Keratinocyte (primary cell): ENCODE measurements at places on chromosomes 5 and 9.

- no peak overlapping the region for H3K4me3 ChIP-seq
- H3K36me3 ChIP-seq = no peaks in the 10 kb centered on the region
- DNase-seq = peak; percentile 15
- peaks cover 2% of the 10 kb centered on the region for H3K27me3 ChIP-seq
Observed at GRCh38 chr5:32462618-32463017, 18.1 kb upstream of the ZFR start.

GRCh38 chr9:93098236-93098946 lies 2.4 kb downstream of the CARD19 start:
- H3K27me3 ChIP-seq = no peaks in the 10 kb centered on the region
- no peaks in the 10 kb centered on the region for H3K36me3 ChIP-seq
- H3K4me1 ChIP-seq = peaks cover 36% of the 10 kb centered on the region
- peak overlapping the region; percentile 53 for H3K27ac ChIP-seq

DNA sequence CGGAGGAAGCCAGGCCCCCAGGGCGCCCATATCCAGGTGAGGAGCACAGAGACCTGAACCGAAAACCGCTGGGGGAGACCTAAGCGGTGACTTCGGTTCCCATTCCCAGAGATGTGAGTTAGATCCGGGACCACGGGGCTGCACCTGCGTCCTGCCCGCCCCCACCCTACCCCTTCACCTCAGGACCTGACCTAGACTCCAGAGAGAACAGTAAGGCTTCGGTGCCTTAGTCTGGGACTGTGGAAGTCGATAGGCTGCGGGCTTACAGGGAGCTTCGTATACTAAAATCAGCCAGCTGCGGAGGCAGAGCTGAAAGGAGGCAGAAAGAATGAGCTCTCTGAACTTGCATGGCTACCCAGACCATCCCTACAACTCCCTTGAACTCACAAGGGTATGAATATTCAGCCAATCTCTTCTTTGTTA lies 518 bp upstream of the FAM13B start:
- H3K4me3 ChIP-seq = peak overlapping the region; percentile 94
- DNase-seq = no peak
- no peaks in the 10 kb centered on the region for H3K27me3 ChIP-seq
- H3K4me1 ChIP-seq = peaks cover 29% of the 10 kb centered on the region
- H3K27ac ChIP-seq = peak overlapping the region; percentile 92
- no peaks in the 10 kb centered on the region for H3K36me3 ChIP-seq

GRCh38 chr9:1184146-1184545 lies 134.0 kb downstream of the DMRT2 start:
- no peak for DNase-seq
- no peak overlapping the region for H3K4me3 ChIP-seq
- no peaks in the 10 kb centered on the region for H3K27me3 ChIP-seq
- no peak overlapping the region for H3K27ac ChIP-seq

DNA sequence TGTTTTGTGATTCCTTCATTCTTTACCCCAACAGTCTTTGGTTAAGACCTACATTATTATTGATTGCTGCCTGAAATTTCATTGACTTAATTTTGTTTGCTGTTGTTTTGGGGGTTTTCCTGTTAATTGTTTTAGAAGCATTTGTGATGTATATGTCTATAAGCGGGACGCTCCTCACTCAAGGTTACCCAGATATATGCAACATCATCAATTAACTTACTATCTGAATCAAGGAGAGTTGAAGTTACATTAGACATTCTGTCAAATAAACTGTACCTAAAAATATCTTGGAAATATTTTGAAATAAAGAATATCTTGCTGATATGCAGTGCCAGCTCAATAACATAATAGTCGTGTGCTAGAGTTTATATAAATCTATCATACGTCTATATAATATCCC lies 125.9 kb upstream of the CDH18 start:
- H3K36me3 ChIP-seq = no peaks in the 10 kb centered on the region
- H3K4me1 ChIP-seq = no peaks in the 10 kb centered on the region
- H3K27ac ChIP-seq = no peak overlapping the region
- H3K27me3 ChIP-seq = no peaks in the 10 kb centered on the region
- DNase-seq = no peak
- no peak overlapping the region for H3K4me3 ChIP-seq

DNA sequence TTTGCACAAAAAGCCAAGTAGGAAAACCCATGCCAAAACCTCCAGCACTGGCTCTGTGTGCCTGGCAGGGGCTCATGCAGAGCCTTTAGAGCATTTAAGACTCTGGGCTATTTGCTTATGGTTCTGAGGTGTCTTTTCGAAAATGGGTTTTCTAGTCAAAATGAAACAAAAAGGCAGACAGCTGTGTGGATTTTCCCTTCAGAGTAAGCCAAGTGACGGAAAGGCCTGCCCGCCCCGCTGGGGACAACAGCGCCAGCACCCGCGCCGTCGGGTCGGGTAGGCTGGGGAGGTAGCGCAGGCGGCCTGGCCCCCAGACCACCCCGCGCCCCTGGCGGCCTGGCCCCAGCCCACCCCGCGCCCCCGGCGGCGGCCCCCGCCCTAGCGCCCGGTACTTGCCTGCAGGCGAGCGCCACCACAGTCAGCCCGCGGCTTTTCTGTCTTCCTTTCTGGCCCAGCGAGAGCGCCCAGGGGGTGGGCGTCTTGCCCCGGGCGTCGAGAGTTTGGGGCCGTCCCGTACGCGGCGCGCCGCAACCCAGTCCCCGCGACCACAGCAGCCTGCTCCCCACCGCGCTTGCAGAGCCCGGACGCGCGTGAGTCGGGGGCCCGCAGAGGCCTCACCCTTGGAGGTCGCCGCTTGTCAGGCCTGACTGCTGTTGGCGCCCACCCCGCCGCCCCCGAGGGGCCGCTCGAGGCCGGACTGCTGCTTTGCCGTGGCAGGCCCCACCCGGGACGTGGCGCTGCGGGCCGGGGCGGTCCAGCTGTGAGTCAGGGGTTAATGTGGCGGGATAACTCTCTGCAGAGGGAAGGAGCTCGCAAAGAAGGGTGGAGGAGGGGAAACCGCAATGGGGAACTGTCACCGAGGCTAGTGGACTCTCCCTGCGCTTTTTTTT lies at the start of gene TICAM2:
Gene TICAM2, minus strand, starts transcription at position 779 of the 890 bp plus-strand sequence. CDS start 21,223 bp downstream, outside the sequence.
- no peaks in the 10 kb centered on the region for H3K27me3 ChIP-seq
- H3K4me3 ChIP-seq = peak within 1 kb of the TSS; percentile 34
- H3K27ac ChIP-seq = peak within 1 kb of the TSS; percentile 13

DNA sequence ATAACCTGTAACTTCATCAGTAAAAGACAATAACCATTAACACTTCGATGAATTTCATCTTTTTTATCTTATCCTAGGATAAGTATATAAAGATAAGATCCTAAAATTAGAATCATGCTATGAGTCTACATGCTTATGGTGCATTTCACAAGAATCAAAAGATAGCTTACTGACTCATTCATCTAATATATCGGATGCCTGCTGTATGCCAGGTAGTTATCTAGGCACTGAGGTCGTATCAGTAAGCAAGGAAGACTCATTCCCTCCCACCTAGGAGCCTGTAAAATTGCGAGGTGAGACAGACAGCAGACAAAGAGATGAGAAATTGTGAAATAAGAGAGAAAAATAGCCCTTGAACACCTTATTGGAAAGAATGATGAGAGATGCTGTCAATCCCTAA lies 240.6 kb upstream of the ADAMTSL1 start:
- H3K27ac ChIP-seq = no peak overlapping the region
- no peaks in the 10 kb centered on the region for H3K36me3 ChIP-seq
- H3K4me1 ChIP-seq = peaks cover 21% of the 10 kb centered on the region
- no peak for DNase-seq
- no peak overlapping the region for H3K4me3 ChIP-seq

DNA sequence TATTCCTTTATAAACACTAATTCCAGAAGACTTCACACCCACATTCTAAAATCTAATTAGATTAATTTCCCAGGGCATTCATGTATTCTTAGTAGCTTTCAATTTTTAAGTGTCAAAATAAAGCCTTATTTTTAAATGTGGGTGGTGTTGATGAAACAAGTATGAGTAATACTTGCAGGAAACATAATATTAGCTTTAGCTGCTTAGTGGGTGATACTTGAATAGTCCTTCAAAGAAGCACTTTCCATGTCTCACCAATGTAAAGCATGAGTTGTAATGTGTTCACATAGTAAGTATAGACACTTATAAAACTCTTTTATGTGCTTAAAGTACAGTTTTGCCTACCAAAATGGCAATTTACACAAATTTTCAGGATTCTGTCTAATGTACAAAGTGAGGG lies 6.9 kb downstream of the FNBP1 start:
- no peak for DNase-seq
- peaks cover 3% of the 10 kb centered on the region for H3K4me1 ChIP-seq
- no peaks in the 10 kb centered on the region for H3K36me3 ChIP-seq
- H3K4me3 ChIP-seq = no peak overlapping the region
- no peak overlapping the region for H3K27ac ChIP-seq

GRCh38 chr5:123120197-123120596 lies 31.2 kb downstream of the PRDM6 start:
- H3K36me3 ChIP-seq = no peaks in the 10 kb centered on the region
- H3K4me3 ChIP-seq = no peak overlapping the region
- H3K27ac ChIP-seq = no peak overlapping the region
- peaks cover 13% of the 10 kb centered on the region for H3K27me3 ChIP-seq
- no peak for DNase-seq

GRCh38 chr9:137278061-137278701 lies 655 bp downstream of the TOR4A start:
- H3K27ac ChIP-seq = peak overlapping the region; percentile 43
- peaks cover 10% of the 10 kb centered on the region for H3K36me3 ChIP-seq
- peaks cover 3% of the 10 kb centered on the region for H3K27me3 ChIP-seq

- no peaks in the 10 kb centered on the region for H3K36me3 ChIP-seq
- DNase-seq = no peak
- H3K27ac ChIP-seq = no peak overlapping the region
- no peak overlapping the region for H3K4me3 ChIP-seq
- H3K4me1 ChIP-seq = peaks cover 27% of the 10 kb centered on the region
- H3K27me3 ChIP-seq = no peaks in the 10 kb centered on the region
Observed at GRCh38 chr5:54401515-54401914, 54.0 kb upstream of the HSPB3 start.

DNA sequence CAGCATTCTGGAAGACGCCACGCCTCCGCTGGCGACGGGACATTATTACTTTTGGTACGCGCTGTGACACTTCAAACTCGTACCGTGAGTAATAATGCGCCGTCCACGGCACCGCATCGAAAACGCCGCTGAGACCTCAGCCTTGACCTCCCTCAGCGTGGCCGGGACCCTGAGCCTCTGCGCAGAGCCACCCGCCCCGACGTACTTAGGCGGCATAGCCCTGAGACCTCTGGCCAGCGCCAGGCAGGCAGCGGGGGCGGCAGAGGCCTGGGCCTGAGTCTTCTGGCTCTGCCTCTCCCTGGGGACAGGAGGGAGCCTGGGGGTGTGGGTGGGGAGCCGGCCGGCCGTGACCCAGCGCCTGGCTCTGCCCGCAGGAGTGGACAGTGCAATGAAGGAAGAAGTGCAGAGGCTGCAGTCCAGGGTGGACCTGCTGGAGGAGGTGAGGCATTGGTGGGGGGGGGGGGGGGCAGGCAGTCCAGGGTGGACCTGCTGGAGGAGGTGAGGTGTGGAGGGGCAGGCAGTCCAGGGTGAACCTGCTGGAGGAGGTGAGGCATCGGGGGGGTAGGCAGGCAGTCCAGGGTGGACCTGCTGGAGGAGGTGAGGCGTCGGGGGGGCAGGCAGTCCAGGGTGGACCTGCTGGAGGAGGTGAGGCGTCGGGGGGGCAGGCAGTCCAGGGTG lies 8.0 kb downstream of the EGFL7 start:
- no peak for DNase-seq
- peaks cover 2% of the 10 kb centered on the region for H3K4me1 ChIP-seq
- H3K36me3 ChIP-seq = peaks cover 4% of the 10 kb centered on the region
- peaks cover 24% of the 10 kb centered on the region for H3K27me3 ChIP-seq
- H3K4me3 ChIP-seq = no peak overlapping the region
- H3K27ac ChIP-seq = no peak overlapping the region

DNA sequence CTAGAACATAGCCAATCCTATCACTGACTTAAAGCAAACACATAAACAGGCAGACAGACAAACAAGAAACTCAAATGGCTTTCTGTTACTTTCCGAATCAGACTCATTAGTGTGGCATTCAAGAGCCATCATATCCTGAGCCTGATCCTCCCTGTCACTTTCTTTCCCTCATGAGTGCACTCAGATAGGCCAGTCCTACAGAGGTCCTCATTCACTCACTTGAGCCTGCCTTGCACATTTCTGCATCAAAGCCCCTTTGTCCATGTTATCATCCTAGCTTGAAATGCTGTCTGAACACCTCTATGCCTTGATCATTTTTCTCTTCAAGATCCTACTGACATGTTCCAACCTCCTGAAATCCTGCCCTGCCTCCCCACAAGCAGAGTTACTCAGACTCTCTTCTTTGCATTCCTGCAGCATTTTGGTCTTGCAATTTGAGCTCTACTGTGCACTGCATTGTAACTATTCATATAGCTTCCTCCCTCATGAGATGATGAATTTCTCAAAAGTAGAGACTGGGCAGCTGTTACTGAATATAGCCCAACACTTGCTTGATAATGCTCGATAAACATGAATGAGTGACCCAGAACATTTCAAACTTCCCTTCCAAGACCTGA lies 126.9 kb downstream of the PALM2AKAP2 start:
- H3K4me3 ChIP-seq = no peak overlapping the region
- DNase-seq = no peak
- peaks cover 23% of the 10 kb centered on the region for H3K4me1 ChIP-seq
- H3K27me3 ChIP-seq = no peaks in the 10 kb centered on the region
- H3K27ac ChIP-seq = no peak overlapping the region

DNA sequence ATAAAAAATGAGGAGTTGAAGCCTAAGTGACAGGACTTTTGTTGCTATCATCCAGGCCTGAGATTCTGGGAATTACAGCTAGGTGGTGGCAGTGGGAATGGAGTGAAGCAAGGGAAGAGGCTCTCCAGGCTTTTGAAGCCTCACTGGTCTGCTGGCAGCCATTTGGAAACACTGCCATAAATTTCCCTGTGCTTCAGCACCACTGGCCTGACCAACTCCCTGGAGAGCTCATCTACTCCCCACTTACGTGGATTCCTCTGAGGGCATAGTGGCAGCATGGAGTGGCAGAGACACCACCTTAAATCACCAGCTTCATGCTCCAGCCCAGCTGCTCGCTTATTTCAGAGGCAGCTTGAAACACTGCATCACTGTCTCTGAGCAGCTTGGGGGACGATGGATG lies 518.2 kb downstream of the TLR4 start:
- no peaks in the 10 kb centered on the region for H3K27me3 ChIP-seq
- no peak overlapping the region for H3K27ac ChIP-seq
- H3K4me1 ChIP-seq = no peaks in the 10 kb centered on the region
- H3K36me3 ChIP-seq = no peaks in the 10 kb centered on the region

GRCh38 chr5:14880688-14881087 lies 9.1 kb upstream of the ANKH start:
- H3K27ac ChIP-seq = no peak overlapping the region
- H3K4me3 ChIP-seq = no peak overlapping the region
- H3K27me3 ChIP-seq = no peaks in the 10 kb centered on the region
- H3K36me3 ChIP-seq = no peaks in the 10 kb centered on the region

DNA sequence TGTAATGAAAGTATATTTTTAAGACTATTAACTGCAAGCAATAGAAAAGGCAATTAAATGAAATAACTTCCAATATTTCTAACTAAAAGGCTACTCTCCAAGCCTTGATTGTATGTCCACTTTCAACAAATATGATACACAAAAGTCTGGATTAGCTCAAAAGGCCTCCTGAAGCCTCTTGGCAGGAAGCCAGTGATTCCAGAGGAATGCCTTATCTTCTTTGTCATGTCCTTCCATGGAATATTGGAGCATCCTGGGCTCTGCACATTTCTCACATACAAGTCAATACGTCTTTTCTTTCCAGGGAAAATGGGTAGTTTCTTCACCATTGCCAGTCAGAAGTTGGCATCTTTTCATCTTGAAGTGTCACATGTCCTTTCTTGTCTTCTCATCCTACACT lies 357.8 kb downstream of the KDM4C start:
- H3K4me1 ChIP-seq = peaks cover 7% of the 10 kb centered on the region
- H3K36me3 ChIP-seq = no peaks in the 10 kb centered on the region
- DNase-seq = no peak
- H3K27ac ChIP-seq = no peak overlapping the region
- no peak overlapping the region for H3K4me3 ChIP-seq
